ENCODE measurements at places on chromosomes 7 and 10. TPM values are rescaled to one million over a fixed set of nuclear protein-coding genes. Genes with fewer than 3 reads are reported as not detected.

DNA sequence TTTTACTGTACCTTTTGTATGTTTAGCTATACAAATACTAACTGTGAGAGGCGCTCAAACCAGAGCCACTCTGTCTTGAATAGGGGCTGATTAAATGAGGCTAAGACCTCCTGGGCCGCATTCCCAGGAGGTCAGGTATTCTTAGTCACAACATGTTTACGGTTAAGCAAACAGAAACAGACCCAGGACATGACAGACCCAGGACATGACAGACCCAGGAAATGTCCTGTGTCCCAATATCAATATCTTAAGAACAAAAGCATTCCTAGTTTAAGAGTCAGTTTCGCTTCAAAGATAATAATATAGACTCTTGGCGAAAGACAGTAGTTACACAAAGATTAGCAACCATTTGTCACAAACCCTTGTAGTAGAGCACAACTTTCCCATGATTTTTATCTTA lies 304.5 kb downstream of the CCSER2 start:
- DNase-seq = no peak

GRCh38 chr10:109871476-109871875 lies 51.8 kb downstream of the XPNPEP1 start:
- DNase-seq = no peak

DNA sequence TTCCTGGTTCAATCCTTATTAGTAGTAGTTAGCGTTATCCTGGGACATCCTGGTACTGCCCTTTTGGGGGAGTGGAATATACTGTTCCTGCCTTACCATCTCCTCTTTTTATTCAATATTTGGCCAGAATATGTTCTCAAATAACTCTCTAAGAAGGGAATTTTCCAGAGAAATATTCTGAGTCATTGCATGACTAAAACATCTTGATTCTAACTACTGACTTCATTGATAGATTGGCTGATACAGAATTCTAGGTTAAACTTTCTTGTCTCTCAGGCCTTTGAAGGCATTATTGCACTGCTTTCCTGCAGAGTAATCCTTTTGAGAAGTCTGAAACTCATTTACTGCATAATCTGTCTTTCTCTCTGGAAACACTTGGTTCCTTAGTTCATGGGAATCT lies 275.5 kb upstream of the DGKB start:
- no peak for DNase-seq

GRCh38 chr7:50141131-50141530 lies 48.1 kb upstream of the ZPBP start:
- no peak for DNase-seq

- peak; percentile 53 for DNase-seq
These were observed at the start of gene CCM2 for GRCh38 chr7:45000093-45001032. TSS of gene CCM2 (plus strand) at chr7:45000201. CDS start at chr7:45000334, 133 bp downstream.

DNA sequence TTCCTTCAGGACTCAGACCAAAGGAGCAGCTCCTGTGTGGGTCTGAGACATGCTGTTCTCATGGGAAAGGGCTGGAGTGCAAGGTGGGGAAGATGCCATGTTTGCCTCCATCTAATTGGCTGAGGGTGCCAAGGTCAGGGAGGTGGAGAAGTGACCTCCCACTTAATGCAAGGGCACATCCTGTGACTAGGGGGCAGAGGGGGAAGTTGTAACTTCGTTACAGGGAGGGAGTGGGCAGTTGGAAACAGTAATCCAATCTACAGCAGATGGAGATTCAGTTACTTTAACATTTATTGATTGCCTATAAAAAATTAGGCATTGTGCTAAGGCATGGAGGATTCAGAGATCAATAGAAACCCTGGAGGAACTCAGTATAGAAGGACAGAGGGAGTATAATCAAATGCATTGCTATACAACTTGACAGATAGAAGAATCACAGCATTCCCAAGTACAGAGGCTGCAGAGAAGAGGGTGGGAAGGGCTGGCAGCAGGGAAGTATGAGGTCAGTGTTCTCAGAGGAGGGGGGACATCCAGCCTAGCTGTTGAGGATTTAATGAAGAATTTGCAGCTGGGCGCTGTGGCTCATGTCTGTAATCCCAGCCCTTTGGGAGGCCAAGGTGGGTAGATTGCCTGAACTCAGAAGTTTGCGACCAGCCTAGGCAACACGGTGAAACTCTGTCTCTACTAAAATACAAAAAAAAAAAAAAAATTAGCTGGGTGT lies 75.9 kb downstream of the CCNY start:
- DNase-seq = no peak

GRCh38 chr10:71736570-71736952 lies 17.0 kb upstream of the C10orf105 start:
- DNase-seq = no peak

DNA sequence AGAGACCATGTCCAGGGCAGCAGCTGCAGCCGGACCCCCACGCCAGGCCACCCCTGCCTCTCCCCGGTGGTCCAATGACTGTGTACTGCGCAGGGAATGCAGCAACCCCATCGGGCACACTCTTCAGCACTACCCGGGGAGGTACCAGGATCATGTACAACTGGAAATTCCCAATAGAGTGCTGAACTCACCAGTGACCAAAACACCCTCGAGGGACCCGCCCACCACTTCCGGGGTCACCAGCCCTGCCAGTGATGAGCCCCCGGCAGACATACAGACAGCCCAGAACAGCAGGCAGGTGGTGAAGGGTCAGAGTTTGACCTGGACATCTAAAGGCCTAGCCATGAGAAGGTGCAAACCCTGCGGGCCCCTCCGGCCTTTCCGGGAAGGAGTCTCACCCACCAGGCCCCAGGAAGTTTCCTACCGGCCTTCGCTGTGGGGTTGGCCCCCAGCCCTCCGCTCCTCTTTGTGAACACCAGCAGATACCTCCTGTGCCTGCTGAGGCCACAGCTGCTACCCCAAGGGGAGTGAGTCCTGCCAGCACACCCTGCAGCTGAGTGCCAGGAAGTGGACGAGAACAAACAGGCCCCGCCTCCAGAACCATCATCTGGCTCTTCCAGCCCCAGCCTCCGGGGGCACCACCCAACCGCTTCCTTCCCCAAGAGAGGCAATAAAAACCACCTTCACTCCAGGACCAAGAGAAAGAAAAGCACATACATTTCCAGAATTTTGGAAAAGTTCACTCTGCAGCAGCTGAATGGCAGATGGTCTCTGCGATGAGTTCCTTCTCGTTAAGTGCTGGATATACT lies 5.0 kb upstream of the ANKRD61 start:
- peak; percentile 29 for DNase-seq

- DNase-seq = peak; percentile 64
These were observed 622 bp downstream of the CPEB3 start for GRCh38 chr10:92290076-92290836.

- no peak for DNase-seq
These were observed 6.8 kb upstream of the NOM1 start for GRCh38 chr7:156942708-156943090.

DNA sequence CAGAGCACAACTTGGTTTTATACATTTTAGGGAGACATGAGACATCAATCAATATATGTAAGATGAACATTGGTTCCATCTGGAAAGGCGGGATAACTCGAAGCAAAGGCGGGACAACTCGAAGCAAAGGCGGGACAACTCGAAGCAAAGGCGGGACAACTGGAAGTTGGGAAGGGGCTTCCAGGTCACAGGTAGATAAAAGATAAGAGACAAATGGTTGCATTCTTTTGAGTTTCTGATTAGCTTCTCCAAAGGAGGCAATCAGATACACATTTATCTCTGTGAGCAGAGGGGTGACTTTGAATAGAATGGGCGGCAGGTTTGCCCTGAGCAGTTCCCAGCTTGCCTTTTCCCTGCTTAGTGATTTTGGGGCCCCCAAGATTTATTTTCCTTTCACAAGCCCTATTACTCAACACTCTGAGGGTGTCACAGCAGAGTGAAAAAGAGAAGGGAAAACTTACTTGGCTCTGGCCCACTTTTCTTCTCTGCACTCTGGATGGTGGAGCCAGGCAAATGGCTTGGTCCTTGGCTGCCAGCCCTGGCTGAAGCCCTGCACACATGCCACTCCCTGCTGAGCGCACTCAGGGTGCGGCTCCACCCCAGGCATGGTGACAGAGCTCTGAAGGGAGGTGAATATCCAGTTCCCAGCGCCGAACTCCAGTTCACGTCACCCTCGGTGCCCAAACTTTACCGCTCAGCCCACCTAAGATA lies 46.7 kb downstream of the PARD3 start:
- peak; percentile 28 for DNase-seq

DNA sequence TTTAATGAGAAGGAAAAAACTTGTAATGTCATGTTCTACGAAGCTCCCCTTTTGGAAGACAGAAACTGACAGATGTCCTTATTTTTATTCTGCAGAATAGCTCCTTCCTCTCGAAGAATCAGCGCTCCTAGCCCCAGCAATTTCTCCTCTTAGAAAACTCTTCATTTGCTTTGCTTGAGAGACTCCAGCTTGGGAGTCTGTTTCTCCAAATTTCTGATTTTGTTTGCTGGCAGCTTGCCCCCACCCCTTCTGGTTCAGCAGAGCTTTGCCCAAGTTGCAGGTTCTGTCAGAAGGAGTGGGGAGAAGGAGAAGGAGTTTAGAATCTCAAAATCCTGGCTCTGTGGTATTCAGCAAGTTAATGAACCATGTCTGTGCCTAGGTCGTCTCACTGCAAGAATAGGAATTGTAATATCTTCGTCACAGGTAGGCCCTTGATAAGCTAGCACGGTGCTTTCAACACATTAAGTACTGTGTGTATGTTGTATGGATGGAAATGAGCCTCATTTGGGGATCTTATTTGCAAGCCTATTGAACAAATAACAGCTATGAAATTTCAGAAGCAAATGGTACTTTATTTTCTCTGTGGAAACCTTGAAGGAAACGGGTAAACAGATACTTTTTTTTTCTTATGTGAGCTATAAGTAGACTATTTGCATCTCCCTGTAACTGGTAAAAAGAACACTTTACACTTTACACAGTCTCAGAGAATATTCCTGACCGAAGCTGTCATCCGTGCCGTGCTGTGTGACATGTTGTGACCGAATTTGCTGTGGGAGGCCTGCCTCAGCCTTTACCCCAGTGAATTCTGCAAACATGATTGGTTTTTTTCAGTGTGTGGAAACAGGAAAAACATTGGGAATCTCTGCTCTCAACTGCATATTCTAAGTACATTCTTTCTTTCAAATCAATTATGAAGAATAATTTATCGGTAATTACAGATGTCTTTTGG lies 290.9 kb downstream of the CAMK1D start:
- DNase-seq = no peak

DNA sequence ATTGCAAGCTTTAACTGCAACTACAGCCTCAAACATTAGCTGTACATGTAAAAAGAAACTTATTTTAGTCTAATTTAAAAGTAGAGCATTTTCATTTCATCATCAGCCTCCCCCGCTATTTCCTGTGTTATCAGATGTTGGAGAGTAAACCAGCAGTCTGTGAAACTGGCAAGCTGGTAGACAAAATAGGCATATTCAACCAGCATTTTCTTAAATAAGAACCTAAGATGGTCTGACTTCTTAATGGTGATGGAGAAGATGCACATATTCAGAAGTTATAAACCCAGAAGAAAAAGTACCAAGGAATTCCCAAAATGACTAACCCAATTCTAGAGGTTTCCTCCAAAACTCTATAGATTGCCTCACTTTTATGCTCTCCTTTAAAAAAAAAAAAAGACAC lies 24.9 kb downstream of the PIK3AP1 start:
- no peak for DNase-seq

DNA sequence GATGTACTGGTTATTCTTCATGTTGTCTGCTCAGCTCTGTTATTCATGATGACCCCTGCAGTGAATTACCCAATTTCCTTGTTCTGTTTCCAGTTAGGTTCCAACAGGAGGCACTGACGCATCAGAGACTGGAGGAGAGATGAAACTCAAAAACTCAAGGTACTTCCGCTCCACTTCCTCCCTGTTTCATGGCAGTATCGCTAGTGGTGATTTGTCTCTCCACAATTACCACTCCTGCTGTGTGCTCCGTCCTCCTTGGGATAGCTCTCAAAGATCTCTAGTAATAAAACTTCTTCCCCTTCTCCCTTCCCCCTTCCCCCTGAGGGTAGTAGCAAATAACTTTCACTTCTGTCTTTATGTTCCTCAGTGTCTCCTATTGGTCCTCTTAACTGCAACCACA lies 107.4 kb upstream of the ABCB5 start:
- no peak for DNase-seq

- DNase-seq = no peak
These were observed 321.8 kb downstream of the ZNF248 start for GRCh38 chr10:37535459-37536246.

GRCh38 chr10:66521506-66521905 lies 404.3 kb upstream of the LRRTM3 start:
- DNase-seq = no peak

GRCh38 chr10:31320550-31321211 lies 1.7 kb downstream of the ZEB1 start:
- peak; percentile 16 for DNase-seq

DNA sequence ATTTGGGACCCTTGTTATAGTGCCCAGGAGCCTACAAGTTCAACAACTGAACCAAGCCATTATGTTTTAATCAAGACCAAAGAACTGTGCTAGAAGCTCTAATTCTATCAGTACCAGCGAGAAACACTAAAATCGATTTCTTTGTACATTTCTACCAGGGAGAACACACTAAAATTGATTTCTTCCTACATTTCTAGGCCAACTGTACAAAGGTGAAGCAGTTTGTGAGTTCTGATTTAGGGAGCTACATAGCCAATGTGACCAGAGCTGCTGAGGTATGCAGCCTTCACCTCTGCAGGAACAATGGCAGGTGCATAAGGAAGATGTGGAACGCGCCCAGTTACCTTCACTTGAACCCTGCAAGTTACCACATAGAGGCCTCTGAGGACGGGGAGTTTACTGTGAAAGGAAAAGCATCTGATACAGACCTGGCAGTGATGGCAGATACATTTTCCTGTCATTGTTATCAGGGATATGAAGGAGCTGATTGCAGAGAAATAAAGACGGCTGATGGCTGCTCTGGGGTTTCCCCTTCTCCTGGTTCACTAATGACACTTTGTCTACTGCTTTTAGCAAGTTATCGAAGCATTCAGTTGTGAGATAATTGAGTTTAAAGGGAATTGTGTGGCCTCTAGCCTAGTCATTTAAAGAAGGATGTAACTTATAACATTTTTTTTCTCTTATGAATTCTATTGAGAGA lies 31.7 kb downstream of the HYAL4 start:
- DNase-seq = no peak

GRCh38 chr10:21261842-21262294 lies 263.6 kb downstream of the SKIDA1 start:
- DNase-seq = no peak

- no peak for DNase-seq
These were observed 5.5 kb downstream of the ASB4 start for GRCh38 chr7:95491201-95491600.

The ERVW-1 gene
- polyA plus RNA-seq = 0.76 TPM

The CAMK2B gene
- 4.4 TPM for polyA plus RNA-seq

The CRPPA gene
- 1.8 TPM for polyA plus RNA-seq

The APBB1IP gene
- 3.3 TPM for polyA plus RNA-seq

The HOXA1 gene
- 1.5 TPM for polyA plus RNA-seq

The C10orf53 gene
- polyA plus RNA-seq = 0.03 TPM

The GJC3 gene
- polyA plus RNA-seq = 0.54 TPM

All from large intestine (tissue), 12 donors.